ENCODE measurements at places on chromosomes 3 and 15.

- DNase-seq, result no peak
Observed at GRCh38 chr3:195247863-195248189, 23.1 kb downstream of the XXYLT1 start.

GRCh38 chr15:92443381-92443780, 49.7 kb downstream of the ST8SIA2 start:
- DNase-seq, result no peak

DNA sequence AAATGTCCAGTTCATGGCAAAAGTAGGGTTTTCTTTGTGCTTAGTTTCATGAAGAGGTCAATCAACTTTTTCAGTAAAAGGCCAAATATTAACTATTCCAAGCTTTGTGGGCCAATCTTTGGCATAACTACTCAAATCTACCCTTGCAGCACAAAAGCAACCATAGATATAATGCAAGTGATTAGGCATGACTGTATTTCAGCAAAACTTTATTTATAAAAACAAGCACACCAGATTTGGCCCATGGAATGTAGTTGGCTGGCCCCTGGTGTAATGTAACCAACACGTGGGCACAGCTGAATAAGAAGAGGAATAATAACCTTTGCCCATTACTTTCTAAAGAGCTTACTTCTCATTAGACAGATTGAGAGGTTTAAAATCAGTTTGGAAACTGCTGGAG, 50.6 kb downstream of the CASR start:
- no peak for DNase-seq

DNA sequence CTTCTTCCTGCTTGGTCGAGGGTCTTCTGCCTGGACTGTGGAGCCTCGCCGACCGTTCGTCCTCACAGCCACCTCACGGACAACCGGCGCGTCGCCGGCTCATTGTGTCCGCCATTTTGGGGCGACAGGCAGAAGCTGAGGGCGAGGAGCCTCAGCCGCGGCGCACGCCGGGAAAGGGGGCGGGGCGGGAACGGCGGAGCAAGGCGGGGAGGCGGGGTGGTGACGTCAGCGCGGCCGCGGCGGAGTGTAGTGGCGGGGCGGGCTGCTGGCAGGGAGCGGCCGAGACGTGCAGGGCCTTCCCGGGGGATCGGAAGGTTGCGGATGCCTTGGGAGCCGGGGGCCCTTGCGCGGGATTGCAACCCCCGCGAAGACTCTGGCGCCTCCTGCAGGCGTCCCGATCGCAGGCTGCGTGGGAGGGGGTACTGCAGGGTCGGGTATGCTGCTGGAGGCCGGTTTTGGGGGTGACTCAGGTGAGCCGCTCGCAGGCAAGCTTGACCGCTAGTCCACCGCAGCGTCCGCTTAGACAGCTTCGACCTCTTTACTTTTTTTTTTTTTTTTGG, at the start of gene WDR82:
TSS of gene WDR82 (minus strand) at position 140 of the 560 bp plus-strand sequence. CDS start 288 bp downstream, outside the sequence.
- DNase-seq, result peak; percentile 97

GRCh38 chr15:40270246-40270995, 12.4 kb downstream of the ANKRD63 start:
- DNase-seq, result no peak

DNA sequence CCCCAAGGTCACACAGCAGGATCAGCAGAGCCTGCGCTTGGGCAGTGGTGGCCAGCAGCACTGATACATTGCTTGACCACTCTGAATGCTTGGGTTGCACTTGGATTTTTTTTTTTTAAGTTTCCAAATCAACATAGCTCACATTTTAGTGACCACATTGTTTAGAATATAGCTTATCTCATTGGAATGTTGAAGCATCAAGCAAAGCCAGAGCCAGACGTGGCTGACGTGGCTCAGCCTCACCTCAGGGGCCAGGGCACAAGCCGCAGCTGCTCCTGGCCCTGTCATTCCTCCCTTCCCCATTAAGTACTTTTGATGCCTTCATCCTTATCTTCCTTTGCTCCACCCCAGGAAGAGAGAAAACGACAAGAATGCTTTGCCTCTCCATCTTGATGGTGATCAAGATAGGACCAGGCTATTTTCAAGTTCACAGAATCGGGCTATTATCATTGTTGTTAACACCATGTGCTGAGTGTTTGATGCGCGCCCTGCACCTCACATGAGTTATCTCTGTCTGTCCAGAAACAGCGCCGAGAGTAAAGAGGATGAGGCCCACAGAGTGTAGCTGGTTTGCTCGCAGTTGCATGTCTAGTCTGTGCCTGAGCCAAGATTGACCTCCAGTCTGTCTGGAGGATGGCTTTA, 75.8 kb downstream of the AAGAB start:
- DNase-seq, result no peak

GRCh38 chr15:100898152-100898490, 18.5 kb downstream of the ALDH1A3 start:
- no peak for DNase-seq

DNA sequence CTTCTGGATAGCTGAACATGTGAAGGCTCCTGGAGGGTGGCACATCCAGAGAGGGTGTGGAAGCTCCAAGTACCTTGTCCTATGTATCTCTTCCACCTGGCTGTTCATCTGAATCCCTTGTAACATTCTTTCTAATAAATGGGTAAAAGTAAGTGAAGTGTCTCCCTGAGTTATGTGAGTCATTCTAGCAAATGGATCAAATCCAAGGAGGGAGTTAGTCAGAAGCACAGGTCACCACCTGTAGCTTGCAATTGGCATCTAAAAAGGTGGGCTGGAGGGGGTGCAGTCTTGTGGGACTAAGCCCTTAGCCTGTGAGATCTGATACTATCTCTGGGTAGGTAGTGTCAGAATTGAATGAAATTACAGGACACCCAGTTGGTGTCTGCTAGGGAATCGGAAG, 71.0 kb downstream of the WWTR1 start:
- no peak for DNase-seq

DNA sequence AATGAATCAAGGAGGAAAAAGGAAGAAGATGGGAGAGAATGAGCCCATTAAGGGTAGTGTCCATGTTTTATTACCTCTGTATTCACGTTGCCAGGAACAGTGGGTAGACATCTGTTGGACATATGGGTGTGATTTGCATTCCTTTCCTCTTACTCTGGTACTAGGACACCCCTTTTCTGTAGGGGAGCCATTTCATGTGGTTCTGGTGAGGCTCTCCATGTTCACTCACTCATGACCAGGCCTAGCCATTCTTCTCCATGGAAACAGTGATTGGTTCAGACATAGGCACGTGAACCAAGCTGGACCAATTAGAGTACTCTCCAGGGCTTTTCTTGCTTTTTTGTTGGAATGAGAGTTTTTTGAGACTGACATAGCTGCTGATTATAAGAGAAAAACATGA, 39.6 kb upstream of the PDCD6IP start:
- DNase-seq, result no peak

- no peak for DNase-seq
Observed at GRCh38 chr3:95333826-95334225, 1271.0 kb downstream of the NSUN3 start.

DNA sequence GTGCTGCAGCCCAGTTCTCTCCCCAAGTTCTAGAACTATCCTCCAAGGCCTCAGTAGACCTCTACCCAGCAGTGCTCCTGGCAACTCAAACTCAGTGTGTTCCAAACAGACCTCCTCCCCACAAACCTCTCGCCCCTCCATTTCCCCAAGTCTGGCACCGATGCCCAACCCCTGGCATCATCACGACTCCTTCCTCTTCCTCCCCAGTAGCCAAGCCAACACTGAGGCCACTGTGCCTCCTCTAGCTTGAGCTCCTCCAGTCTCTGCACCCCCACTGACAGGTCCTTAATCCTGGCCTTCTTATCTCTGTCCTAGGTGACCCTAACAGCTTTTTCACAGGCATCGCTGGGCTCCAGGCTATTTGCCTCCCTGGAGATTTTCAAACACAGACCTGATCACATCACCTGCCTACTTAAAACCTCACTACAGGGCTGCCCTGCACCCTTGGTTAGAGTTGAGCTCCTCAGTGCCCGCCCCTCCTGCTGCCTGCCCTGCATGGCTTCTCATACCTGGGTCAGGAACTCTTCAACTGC, 6.8 kb downstream of the ARPIN start:
- DNase-seq, result no peak

GRCh38 chr3:111319598-111319997, 222.4 kb upstream of the CD96 start:
- peak; percentile 60 for DNase-seq

GRCh38 chr15:58465866-58466517, 34.2 kb downstream of the LIPC start:
- no peak for DNase-seq

DNA sequence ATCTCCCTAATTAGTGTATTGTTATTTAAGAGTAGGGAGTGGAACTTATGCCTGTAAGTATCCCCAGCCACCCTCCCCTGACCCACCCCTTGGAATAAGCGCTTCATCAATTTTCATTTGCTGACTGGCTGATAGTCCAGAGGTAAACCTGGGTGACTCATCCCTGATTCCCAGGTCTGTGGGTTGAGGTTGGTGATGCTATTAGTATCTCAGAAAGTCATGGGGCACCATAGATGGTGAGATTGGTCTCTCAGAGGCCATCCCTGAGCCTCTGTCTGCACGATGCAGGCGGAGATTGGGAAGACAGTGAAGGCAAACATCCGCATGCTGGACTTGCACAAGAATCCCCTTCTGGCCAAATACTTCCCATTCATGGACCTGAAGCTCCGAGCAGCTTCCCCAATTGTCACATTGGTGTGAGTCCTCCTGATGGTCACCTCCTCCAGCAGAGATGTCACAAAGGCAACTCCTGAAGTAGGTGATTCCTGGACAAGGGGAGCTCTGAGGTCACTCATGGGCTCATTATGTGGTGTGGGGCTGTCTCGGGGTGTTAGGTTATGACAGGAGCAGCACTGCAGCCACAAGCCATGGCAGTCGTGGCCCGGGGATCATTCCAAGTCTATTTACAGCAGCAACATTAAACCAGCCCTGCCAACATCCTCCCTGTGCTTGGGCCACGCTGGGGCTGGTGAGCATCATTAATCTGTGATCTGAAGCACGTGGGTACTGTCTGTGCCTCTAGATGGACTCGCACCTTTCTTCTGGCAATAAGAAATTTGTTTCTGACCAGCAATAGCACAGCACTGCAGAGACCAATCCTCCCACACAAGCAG, 6.8 kb upstream of the TXNRD3 start:
- DNase-seq, result no peak

- no peak for DNase-seq
Observed at GRCh38 chr3:186383026-186383993, 21.3 kb upstream of the DGKG start.

DNA sequence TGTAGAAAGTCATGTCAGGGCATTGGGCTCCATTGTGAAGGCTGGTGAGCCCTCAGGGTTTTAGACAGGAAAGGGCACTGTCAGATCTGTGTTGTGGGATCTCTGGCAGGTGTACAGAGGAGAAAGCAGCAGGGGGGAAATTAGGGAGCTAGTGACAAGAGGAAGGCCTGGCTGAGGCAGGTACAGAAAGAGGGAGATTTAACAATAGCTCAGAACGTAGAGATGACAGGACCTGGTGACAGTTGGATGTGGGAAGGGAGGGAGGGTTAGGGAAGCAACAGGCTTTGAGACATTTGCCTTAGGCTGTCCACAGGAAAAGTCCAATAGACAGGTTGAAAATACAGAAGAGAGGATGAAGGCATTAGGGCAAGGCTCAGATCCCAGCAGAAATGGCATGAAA, 288.1 kb downstream of the EPHB1 start:
- DNase-seq, result no peak

DNA sequence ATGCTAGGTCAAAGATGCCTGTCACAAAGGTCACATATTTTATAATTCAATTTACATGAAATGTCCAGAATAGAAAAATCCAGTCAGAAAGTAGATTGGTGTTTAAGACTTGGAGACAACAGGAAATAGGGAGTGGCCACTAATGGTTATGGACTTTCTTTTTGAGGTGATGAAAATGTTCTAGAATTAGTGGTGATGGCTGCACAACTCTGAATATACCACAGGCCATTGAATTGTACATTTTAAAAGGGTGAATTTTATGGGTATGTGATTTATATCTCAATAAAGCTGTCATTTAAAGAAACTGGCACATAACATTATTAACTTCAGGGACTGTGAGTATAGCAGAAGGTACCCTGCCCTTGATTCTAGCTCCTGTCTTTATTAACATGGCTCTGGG, 15.8 kb downstream of the SPG11 start:
- DNase-seq, result no peak

GRCh38 chr15:29704950-29705597, 117.2 kb downstream of the TJP1 start:
- DNase-seq, result no peak

DNA sequence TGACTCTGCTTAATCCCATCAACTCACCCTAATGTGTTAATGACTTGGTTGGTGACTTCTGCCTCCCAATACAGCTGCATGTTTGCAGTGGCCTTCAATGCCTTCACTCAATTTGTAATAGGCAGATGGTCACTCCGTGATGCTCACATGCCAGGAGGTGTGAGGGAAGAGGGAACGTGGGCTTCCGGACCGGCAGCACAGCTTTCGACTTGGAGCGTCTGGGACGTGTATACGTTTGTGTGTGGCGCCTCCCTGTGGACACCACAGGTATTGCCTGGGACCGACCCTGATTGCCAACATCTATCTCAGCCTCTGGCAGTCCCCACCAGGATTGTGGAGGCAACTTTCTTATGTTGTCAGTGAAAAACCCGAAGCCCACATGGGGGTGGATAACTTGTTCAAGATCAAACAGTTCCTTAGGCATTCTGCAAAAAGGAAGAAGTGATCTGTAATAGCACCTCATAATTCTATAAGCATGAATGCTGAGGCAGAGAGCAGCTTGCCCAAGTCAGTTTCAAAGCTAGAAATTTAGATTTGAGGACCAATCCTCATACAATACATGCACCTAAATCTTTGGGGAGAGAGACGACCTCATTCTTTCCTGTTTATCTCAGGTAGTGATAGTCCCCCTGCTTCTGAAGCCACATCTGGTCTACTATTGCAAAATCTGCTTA, 16.9 kb downstream of the MRPL46 start:
- DNase-seq, result peak; percentile 84

DNA sequence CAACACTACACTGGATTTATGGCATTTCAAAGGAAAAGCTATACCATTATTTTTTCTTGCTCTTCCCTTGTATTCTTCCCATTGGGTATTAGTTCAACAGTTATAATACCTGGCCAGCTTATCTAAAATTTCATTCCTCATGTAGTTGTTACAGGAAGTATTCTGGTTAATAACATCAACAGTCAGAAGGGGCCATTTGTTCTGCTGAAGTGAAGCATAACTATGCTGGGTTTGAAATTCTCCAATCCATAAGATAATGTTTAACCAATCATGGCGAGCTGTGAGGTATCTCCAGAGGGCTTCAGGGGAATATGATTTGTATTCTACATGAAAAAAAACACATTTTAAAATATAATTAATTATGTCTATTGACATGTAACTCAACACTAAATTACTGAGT, 43.4 kb downstream of the SPG11 start:
- DNase-seq, result no peak
